ENCODE measurements at places on chromosomes 5 and 9.

DNA sequence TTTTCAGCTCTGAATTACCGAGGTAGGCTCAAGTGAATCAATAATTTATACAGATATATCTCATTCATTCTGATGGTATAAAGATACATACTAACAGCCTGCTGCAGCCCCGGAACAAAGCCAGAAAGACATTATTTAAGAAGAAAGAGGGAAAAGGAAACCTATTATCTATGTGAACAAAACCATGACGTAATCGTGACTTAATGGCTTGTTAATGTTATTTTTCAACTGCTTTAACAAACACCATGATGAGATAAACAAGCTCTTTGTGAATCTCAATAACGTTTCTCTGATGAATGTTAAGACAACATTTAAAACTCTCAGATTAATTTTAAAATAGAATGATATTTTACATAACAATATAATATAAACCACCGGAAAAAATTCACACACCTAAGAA is 237.1 kb downstream of the SLF1 start:
- DNase-seq: no peak

DNA sequence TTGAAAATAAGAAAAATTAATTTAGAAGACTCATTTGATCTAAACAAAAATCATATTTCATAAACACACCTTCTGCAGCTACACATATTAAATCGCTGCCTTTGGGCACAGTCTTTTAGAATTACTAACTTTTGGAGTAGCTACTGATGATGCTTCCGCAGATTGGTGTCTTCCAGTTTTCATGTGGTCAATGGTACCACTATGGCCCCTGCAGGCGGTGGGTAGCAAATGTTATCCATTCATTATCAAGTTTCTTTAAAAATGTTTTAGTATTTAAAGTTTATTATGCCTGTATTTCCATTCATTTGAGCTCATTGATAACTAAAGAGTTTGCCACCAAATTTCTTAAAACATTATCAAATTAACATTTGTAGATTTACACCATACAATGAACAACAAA is 122.9 kb upstream of the GRAMD2B start:
- DNase-seq: no peak

- DNase-seq: no peak
Measured at GRCh38 chr9:116959809-116960208, 272.7 kb downstream of the TRIM32 start.

DNA sequence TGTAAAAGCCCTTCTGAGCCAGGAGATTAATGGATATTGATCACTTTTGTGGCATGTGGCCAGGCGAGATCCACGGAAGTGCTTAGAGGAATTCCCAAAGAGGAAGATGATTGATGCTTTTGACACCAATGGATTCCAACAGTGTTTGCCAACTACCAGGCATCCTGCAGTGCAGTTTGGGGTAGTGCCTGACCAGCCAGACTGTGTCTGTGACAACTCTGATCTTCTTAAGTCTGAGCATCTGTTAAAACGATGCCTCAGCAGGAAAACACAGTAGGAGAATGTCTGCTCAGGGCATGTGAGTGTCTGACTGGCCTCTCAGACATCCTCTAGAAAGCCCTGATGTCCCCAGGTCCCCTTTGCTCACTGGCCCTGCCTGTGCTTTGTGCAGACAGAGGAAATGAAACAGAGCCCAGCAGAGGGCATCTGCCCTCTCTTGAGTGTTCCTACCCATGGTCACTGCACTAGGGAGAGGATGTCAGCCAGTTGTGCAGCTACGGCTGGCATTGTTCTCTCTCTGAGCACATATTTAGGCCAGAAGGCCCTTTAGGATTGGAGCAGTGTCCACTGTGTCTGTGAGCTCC is 57.0 kb downstream of the TRPC7 start:
- DNase-seq: no peak

DNA sequence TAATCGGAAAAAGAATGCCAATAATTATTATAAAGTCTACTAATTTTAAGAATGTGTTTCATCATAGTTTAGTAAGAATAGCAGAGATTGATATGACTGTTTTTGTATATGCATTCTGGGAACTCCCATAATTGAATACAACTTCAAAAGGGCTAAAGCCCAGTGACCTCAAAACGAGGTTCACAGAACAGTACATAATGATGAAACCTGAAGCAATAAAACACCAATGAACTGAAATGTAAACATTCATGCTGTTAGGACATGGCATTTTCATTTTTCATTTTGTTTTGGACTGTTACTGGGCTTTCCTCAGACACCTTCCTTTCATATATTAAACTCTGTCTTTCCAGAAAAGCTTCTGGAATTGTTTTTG is 684 bp upstream of the JMY start:
- no peak for DNase-seq

GRCh38 chr9:83622939-83623678 is at the start of gene IDNK:
IDNK (plus strand) TSS chr9:83623143; CDS start chr9:83623172, 29 bp downstream.
- no peak for DNase-seq

GRCh38 chr5:64790210-64790609 is 21.5 kb downstream of the CWC27 start:
- no peak for DNase-seq

DNA sequence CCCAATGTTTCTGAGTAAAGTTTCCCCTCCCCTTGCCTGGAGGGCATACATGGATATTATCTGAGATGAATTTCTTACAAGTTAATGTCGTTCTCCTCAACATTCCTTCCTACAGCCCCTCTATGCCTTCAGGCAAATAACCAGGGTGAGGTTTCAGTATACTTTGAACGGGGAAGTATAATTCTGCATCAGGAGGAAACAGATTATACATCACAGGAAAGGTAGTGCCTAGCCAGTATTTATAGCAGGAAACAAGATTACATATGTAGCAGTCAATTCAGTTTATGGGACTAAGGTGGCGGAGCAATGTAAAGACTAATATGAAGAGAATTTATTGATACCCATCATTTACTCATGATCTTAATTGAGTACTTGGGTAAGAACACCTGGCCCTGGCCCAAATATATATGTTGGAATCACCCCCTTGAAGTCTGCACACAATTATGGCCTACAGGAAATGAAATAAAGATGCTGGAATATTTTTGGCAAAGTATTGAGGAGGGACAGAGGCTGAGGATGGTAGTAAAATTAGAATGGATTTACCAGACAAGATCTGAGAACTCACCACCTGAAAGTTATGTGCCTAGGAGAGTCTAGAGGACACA is 661.1 kb downstream of the PTPRD start:
- no peak for DNase-seq

DNA sequence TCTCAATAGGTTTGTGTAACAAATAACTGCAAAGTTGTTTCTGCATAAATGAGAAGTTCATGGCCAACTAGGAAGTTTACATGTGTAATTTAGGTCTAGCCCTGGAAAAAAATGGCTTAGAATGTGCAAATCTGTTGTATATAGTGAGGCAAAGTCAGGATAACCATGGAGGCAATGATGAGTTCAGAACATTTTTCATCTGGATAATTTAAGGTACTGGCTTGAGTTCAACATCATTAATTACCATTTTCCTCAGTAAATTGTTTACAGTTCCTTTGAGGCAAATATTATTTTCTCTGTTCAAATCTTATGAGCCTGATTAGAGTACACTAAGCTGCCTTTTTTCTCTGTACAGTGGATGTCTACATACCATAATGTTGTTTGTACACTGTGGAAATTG is 1259.0 kb upstream of the NUDT12 start:
- DNase-seq: no peak

GRCh38 chr5:139995929-139996328 is 47.2 kb downstream of the NRG2 start:
- DNase-seq: no peak

DNA sequence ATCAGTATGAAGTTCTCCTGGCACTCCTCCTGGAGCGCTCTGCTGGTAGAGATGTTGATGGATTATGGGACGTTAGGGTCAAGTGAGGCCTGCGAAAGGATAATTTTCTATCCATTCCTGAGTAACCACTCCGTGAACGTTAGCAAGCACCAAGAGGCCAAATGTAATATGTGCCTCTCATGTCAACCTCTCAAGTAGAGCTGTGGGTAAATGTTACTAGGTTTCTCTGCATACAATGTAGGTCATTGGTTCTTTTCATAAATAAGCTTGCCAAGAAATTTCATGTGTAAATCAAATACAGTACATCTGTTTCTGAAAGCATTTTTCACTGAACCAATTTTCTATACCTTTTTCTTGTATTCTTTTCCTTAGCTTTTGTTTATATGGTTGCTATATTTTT is 126.3 kb downstream of the KDM4C start:
- DNase-seq: no peak

DNA sequence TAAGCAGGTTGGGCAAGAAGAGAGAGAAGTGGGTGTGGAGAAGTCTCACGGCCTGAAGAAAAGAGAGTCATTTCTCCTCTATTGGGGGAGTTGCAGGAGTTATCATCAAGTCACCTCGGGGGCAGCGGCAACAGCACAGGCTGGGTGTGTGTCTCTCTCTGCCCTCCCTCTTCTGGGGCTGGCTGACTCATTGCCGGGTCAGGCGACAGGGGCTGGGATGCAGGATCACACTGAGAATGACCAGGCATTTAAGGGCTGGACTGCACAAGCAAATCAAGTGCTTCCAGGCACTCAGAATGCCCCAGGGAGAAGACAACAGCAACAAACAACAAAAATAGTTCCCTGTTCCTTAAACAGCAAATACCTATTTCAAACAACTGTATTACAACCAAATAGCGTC is 6.3 kb upstream of the EQTN start:
- DNase-seq: no peak

DNA sequence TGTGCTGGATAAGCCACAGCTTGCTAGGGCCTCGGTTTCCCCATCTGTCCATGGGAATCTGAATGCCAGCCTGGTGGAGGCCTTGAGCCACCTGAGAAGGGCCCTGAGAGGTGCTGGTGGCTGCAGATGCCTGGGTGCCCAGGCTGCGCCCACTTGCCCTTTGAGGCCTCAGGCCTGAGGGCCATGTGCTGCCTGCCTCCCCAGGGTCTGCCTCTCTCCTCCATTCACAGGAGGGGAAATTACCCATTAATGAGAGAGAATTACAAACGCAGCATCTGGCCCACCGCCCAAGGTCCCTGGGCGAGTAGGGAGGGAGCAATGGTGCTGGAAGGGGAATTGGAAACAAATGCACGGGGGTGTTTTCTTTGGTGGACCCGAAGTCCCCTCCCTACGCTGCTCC is 59.6 kb downstream of the BARX1 start:
- no peak for DNase-seq

DNA sequence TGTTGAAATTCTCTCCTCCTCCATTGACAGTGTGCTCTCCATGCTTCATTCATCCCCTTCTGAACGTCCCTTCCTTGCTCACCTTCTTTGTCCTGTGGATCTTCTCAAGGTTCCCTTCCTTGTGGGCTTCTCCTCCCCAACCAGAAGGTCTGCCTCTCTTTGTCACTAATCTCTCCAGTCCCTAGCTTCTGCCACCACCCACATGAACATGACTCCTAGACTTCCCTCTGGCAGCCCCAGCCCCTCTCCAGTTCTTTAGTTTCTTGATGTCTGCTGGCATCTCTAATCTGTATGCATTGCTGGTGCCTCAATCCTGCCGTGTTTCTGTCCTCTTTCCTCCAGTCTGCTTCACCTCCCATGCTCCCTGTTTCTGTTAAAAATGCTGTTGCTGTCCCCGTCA is 79.3 kb downstream of the ARHGAP26 start:
- DNase-seq: no peak

GRCh38 chr5:130164966-130165365 is 260.7 kb downstream of the CHSY3 start:
- no peak for DNase-seq

DNA sequence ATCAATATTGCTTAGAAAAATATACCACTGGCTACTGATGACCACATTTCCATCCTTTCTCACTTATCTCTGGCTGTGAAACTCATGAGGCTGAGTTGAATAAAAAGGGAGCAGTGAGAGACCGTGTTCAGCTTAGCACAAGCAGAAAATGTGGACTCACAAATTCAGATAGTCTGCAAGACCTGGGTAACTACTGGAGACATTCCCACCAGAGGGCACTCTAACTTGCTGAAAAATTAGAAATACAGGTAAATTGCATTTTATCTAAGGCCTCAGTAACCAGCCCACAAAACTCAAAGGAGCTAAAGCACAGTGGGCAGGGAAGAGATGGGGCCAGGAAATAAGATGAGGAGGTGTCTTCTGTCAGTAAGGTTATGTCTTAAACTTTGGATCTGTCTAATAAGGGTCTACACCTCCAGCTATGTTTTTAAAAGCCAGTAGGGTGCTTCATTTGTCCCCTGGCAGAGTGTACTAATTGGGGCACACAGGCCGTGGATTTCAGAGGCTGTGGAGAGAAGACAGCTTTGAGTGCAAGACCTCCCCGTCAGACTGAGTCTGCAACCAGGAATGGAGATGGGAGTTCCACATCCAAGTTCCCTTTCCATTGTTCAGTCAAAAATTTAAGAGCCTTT is 8.7 kb upstream of the NDUFB6 start:
- DNase-seq: no peak

GRCh38 chr5:109910874-109911273 is 221.1 kb downstream of the MAN2A1 start:
- no peak for DNase-seq

DNA sequence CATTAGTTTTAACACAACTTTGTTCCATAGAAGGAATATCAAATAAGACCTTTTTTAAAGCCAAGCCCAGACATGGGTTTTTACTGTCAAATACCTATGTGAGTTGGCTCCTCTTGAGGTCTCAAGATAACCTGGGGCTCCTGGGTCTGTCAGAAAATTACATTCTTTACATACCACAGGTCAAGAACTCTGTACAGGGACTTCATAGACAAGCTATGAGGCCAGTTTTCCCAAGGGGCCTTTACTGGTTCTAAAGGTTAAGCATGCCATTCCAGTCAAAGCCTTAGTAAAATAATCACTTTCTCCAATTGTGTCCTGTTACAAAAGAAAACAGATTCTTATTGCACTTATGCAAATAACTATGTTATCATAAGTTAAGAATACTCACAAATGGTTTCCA is 15.5 kb upstream of the SMC2 start:
- DNase-seq: no peak

- no peak for DNase-seq
Measured at GRCh38 chr5:10913841-10914240, 152.8 kb upstream of the DAP start.

DNA sequence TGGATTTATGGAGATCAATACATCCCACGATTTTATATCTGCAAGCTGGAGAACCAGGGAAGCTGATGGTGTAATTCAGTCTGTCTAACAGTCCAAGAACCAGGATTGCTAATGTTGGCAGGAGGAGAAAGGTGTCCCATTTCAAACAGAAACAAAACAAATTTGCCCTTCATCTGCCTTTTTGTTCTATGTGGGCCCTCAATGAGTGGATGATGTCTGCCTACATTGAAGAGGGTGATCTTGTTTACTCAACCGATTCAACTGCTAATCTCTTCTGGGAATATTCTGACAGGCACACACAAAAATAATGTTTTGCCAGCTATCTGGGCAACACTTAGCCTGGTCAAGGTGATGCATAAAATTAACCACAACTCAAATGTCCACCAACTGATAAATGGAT is 65.1 kb upstream of the IL33 start:
- DNase-seq: no peak

- DNase-seq: no peak
Measured at GRCh38 chr5:68418680-68419079, 203.1 kb downstream of the PIK3R1 start.

GRCh38 chr9:88826181-88826580 is 165.1 kb upstream of the S1PR3 start:
- no peak for DNase-seq

- no peak for DNase-seq
Measured at GRCh38 chr5:155822177-155822576, 504.8 kb upstream of the SGCD start.

Data from H1 (cell line).